ENCODE measurements at places on chromosomes 7 and 10.

GRCh38 chr7:12719981-12720865 lies 32.8 kb downstream of the ARL4A start:
- peak; percentile 10 for DNase-seq

DNA sequence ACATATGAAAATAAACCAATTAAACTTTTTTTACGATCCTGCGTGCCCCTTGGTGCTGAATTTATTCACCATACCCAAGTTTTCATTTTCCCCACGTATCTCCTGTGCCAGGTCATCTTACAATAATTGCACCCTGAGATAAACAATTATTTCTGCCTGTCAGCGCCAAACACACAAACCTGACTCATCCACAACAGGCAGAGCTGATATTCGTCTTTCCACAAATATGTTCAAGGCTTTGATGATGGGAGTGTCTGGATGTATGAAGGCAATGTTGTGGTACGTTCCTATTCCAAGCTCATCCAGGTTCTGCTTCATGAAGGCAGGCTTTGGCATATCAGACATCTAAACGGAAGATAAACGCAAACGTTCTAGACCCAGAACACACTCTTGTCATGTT lies 45.8 kb upstream of the RHEB start:
- peak; percentile 54 for DNase-seq

DNA sequence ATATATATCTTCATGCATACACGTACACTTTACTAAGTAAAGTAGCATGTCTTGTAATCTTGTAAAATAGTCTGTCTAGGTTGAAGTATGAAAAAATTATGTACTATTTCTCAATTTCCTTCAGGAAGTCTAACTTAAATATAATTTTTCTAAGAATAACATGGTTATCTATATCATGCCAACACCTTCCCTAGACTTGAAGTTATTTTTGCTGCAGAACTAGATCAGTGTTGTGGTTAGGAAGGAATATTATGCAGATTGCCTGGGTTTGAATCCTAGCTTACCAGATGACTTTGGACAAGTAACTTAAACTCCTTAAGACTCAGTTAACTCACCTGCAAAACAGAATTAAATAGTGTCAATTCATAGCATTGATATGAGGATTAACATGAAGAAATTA lies 142.2 kb upstream of the SEMA3A start:
- DNase-seq: no peak

- no peak for DNase-seq
Measured at GRCh38 chr10:80472234-80473095, 18.4 kb downstream of the TSPAN14 start.

- peak; percentile 78 for DNase-seq
Measured at GRCh38 chr10:42475168-42476098, 162.9 kb downstream of the ZNF33B start.

DNA sequence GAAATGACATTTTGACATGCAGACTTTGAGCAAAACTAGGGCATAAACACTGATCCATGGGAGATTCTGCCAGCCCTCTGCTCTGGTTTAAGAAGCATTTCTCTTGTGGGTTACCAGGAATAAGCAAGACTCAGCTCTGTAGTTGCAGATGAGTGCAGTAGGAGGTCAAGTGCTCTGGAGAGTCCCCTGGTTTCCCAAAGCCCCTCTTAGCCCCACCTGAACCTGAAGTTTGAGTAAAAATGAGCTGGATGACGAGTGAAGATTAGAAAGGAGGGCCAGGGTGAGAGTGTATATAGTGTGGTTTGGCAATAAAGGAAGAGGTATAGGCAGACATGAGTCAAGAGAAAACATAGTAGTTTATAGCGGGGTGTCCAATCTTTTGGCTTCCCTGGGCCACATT lies 220.3 kb downstream of the ARL4A start:
- no peak for DNase-seq

DNA sequence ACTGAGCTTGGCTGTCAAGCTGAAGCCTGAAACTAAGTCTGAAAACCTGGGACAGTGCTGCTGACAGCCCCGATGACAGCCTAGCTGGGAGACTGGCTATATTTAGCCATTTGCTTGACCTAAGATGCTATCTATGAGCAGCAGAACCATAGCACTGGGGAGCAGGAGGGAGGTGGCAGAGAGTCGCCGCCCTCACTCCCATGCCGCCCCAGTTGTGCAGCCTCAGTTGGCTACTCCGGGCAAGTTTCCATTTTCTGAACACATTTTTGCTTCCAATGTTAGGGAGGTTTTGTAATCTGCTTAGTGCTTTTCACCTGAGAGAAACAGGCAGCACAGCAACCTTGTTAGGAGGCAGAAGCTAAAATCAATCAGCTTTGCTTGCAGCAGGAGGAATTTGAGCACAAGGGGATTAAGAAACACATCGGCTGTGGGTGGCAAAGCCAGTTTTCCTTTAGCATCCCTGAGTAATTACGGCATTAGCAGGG lies 20.4 kb upstream of the C10orf71 start:
- no peak for DNase-seq

DNA sequence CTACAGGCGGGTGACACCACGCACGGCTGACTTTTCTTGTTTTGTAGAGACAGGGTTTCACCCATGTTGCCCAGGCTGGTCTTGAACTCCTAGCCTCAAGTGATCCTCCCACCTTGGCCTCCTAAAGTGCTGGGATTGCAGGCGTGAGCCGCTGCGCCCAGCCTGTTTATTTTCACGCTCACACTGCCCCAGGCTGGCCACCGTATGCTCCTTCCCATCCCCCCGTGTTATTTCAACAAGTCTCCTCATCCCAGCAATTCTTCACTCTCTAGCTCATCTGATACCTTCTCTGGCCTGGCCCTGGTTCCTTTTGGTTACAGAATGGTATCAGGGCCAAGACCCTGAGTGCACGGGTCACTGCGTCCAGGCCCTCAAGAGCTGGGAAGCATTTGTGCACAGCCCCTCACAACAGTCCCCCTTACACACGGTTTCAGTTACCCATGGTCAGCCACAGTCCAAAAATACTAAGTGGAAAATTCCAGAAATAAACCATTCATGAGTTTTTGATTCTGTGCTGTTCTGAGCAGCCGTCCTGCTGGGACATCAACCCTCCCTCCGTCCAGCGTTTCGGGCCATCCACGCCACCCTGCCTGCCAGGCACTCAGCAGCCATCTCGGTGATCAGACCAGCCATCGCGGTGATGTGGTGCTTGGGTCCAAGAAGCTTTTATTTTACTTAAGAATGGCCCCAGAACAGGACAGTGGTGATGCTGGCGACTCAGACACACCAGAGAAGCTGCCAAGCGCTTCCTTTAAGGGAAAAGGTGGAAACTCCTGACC lies 8.9 kb downstream of the COX19 start:
- DNase-seq: no peak

DNA sequence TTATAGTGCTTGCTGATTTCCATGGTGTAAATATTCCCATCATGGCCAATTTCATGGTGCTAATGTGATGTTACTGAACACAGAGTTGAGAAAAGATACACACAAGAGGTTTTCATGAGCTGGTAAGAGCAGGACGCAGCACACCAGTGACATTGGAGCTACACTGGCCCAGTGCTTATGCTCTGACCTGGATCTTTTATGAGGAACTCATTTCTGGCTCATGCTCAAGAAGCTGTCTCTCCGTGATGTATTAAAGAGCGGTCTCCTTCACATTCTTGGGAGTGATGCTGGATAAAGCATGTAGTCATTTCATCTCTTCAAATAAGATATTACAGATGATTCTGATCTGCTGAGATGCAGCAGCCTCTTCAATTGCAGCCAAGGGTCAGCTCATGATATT lies 785.2 kb downstream of the GRID1 start:
- no peak for DNase-seq

DNA sequence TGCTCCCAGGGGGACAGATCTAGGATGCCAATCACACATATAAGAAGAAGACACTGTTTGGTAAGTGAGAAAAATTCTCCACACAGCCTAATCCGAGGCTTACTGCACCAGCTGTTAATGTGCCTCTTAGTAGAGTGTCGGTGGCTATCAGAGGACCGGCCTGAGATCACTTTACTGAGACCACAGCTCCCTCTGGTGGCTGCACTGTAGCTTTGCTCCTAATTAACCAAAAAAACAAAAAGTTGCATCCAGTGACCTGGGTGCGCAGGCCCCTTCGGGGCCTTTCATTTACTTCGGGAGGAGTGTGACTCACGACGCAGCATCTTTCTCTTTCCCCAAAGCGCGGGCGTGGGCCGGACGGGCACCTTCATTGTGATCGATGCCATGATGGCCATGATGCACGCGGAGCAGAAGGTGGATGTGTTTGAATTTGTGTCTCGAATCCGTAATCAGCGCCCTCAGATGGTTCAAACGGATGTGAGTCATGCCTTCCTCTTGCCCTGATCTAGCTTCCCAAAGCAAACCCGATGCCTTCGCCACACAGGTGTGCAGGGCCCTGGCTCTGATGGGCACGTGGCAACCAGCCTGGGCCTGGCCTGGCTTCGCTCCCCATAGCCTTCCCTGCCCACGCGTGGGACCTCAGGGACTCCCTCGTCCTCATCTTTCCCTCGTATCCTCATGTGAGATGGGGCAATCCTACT lies 56.7 kb downstream of the MKI67 start:
- DNase-seq: peak; percentile 64

Measured in PC-3 (cell line).